ENCODE measurements at places on chromosomes 3 and 15. TPM values are rescaled to one million over a fixed set of nuclear protein-coding genes. Genes with fewer than 3 reads are reported as not detected.

- peak; percentile 78 for DNase-seq
Observed at GRCh38 chr3:148992027-148992634, 791 bp downstream of the GYG1 start.

DNA sequence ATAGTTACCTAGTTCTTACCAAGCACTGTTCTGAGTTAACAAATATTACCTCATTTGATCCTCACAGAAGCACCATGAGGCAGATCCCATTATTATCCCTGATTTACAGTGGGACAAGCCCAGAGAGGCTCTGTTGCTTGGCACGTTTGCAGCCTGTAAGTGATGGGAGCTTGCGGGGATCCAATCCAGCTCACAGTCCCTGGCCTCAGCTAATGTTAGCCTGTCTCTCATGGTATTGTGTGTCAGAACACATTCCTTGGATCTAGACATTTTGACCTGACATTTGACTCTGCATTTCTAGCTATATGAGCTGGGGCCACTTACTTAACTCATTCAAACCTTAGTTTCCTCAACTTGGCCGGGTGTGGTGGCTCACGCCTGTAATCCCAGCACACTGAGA is 246.9 kb upstream of the LRTM1 start:
- DNase-seq, result no peak

The WDR76 gene
- polyA plus RNA-seq, result 4.1 TPM

DNA sequence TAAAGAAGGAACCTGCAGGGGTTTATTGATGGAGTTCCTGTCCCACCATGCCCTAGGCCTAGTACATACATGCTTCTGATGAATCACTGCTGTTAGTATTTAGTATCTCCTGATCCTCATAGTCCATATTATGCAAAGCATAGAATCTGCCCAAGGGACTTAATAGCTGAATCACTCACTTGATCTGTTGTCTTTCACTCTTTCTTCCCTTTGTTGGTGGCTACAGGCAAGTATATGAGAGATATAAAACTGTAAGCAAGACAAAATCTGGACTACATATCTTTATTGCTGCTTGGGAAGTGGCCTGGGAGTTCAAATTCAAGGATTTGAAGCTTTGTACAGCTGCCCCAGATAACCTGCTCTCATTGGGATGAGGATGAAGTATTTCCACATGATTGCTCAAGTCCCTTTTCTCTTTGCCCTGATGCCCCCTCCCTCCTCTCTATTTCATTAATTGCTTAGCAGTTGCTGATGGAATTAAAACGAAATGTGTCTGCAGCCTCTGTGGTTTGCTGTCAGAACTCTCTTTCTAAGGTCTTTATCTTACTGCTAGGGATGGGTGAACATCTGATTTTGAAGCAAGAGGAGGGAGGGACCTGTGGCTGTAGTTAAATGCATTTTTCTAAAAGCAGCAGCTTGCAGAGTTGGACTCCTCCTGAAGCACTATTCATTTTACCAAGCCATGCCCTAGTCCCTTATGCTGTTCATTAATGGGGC is 114.1 kb downstream of the ZNF609 start:
- peak; percentile 69 for DNase-seq

The CELF6 gene
- polyA plus RNA-seq, result not detected

DNA sequence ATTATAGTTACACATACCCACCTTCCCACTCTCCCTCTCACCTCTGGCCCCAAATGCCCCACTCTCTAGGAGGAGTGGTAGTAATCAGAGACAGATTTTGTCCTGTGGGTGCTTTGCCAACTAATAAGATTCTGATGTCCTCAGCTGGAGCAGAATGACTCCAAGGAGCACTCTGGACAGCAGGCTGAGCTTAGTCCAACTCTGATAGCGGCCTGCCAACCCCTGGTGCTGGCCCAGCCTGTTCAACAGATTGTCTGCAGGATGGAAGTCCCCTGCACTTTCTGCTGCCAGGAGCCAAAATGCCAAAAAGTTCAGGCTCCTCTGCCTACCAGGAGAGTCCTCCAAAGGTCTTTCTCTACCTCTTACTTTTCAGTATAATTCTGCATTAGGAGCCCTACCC is 160.5 kb upstream of the UMPS start:
- no peak for DNase-seq

The AMT gene
- 1.7 TPM for polyA plus RNA-seq

- no peak for DNase-seq
Observed at GRCh38 chr15:45747426-45747825, 112.6 kb downstream of the SQOR start.

The SACM1L gene
- polyA plus RNA-seq, result 30.6 TPM

DNA sequence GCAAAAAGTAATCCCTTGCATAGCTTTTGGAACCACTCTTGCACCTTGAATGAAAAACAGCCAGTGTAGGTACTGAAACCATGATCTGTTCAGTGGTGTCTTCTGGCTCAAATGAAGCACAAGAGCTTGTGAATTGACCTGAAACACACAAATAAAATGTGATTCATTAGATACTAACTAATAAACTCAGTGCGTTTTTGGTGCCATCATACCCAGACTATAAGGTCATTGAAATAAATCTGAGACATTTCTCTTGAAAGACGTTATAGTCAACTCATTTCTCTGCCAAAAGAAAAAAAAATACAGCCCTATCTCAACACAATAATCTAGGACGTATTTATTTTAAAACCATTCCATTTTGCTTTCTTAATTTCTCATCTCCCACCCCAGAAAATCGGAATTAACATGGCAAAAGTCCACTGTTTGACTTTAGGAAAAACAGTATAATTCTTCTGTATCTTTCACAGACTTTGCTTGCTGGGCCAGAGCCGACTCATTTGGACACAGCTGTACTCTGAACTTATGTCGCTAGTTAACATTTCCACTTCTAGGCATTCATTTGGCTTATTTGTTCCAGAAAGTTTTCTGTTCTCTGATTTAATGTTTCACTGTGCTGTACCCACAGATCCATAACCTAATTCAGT is 284.9 kb upstream of the TBL1XR1 start:
- peak; percentile 53 for DNase-seq

DNA sequence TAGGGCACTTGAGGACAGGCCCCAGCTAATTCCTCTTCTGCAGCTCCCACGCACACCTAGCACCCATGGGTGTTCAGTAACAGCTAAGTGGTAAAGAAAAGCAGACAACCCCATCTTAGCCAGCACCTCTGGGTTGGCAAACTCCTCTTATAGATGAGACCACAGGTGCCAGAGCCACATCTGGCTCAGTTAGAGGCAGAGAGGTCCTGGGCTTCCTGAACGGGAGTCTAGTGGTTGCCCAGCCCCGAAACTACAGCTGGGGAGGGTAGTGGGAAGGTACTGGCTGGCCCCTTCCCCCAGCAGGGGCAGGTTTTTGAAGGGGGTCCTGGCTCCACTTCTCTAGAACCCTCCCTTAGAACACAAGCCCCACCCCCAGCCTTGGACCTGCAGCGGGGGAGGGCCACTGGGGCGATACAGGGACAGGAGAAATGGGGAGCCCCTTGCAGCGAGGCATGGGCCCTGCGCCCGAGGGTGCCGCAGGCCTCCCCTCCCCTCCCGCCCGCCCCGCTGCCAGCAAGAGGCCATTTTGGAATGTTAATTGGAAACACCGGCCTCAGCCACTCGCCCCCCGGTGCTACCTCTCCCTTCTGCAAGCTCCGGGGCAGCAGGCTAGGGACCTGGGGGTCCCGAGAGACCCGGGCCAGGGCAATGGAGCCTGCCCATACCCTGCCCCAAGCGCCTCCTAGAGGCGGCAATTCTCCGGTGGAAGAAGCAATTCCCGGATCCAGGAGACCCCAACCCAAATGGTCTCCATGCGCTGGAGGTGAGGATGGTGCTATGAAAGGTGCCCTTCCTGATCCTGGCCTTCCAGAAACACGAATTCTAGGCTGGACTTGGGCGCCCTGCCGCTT is 1.5 kb downstream of the DUSP7 start:
- DNase-seq, result peak; percentile 57

DNA sequence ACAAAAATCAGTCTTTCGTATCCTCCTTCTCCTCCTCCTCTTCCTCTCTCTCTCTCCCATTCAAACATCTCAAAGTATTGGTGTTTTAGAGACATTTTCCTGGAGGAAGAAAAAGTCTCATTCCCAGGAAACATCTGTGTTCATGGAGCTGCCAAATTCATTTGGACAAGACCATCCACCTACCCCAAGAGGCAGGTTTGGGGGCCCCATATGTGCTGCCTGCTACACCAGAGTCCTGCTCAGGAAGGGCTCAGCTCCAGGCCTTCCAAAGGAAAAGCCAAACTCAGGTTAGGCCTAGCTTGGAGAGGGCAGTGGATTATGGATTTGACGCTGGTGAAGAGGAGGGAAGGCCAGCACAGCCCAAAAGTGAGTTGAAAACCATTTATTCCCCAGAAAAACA is 131.2 kb downstream of the SRGAP3 start:
- DNase-seq, result no peak

DNA sequence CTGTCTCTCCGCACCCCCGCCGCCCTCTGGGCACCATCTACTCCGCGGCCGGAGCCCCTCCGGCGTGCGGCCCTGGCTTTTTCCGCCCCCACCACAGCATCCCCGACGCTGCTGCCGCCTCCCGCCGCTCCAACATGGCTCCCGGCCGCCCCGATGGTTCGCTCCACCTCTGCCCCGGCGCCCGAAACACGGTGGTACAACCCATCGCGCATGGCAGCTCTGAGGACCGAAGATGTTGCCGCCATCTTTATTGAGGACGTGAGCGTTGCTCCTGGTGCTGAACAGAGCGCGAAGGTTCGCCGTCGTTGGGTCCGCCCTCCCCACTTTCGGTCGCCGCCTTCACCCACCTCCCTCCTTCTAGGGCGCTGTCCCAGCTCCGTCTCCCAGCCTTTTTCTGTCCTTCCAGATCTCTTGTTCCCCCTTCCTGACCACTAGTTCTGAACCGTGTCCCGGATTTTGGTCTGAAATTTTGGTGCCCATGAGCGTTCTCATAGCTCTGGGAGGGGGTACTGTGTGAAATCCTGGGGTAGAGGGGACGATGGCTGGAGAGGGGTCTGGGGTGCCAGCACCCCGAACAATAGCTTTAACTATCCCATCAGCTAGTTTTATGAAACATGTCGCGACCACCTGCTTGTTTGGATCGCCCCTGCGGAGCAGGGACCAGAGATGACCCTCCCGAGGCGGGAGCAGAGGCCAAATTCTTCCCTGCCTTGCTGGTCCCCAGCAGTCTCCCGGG is at the start of gene CELSR3:
Gene CELSR3, minus strand, starts transcription at position 134 of the 736 bp plus-strand sequence. CDS start 252 bp downstream, outside the sequence.
- DNase-seq, result peak; percentile 95

DNA sequence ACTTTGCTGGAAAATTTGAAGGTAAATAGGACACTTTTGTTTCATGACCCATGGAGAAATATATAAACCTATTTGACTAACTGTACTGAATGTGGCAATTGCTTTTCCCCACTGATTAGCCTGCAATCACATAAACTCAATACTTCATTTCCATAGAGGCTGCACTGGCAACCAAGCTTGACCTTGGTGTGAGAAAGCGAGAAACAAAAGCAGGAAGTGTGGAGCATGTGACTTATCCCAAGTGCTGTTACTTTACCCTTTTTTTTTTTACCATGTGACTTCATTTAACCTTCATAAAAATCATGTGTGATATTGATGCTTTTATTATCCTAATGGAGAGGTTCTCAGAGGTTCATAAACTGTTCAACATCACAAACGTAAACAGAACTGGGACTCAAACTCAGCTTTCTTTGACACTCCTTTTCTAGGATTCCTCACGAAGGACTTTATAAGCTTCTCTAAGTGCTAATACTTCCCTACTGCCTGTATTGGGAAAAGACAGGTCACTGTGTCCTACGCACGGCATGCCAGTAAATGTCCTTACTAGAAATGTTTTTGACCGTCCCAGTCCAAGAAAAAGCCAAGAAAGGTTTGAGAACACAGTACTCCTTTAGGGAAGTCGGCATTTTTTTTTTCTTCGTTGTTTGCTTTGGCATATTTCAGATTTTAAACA is 34.9 kb upstream of the ZNF385D start:
- no peak for DNase-seq

DNA sequence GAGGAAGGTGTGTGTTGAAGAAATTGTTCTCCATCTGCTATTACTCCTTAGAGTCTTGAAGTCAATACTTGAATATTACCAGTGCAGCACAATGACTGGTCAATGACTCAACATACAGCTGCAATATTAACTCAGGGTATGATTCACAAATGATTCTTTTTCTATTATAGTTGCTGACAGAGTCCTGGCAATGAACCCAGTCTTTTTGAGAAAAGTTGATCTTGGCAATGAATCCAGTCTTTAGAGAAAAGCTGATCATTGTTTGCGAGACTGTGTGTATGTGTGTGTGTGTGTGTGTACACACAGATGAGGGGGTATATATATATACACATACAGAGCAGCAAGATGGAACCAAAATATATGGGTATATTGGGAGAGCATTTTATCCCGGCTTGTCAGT is 315.1 kb downstream of the ZNF385D start:
- DNase-seq, result peak; percentile 98

DNA sequence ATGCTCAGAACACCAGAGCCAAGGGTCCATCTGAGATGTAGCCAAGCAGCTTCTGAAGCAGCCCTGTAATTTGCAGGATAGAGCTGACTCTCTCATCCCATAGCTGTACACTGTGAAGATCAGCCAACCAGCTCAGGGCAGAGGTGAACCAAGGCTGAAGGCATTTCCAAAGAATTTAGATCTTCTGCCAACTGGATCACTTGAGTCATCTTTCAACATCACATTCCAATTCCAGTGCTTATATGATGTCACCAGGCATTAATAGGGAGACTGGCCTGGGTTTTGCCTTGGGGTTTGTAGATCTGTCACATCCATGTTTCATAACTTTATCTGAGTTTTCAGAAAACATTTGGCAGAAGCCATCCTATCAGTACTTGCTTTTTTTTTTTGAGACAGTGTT is 98.2 kb downstream of the NR2F2 start:
- peak; percentile 97 for DNase-seq

DNA sequence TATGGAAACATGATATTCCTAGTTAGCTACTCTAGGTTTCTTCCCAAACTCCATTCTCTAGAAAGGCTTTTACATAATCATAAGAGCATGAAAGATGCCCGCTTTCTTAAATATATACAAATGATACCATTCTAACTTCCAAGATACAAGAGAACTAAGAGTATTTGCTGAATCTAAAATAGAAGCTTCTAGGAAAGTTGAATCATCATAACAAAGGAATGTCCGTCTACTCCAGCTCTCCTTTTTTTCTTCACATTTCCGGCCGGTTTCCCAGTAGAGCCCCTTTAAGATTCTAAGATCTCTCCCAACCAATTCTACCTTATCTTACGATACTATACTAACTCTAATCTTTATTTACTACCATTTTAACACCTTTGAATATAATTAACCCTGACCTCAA is 60.1 kb downstream of the RAD18 start:
- no peak for DNase-seq

DNA sequence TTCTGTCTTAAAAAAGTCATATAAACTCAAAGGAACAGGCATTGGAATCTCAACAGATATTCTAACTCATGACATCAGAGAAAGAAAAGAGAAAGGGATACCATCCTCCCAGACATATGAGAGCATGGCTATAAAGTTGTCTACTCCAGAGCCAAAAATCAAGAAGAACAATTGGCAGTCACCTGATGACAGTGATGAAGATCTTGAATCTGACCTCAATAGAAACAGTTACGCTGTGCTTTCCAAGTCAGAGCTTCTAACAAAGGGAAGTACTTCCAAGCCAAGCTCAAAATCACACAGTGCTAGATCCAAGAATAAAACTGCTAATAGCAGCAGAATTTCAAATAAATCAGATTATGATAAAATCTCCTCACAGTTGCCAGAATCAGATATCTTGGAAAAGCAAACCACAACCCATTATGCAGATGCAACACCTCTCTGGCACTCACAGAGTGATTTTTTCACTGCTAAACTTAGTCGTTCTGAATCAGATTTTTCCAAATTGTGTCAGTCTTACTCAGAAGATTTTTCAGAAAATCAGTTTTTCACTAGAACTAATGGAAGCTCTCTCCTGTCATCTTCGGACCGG is 35.9 kb downstream of the UNC13C start:
- DNase-seq, result no peak

- DNase-seq, result no peak
Observed at GRCh38 chr3:23798456-23798855, 7.3 kb upstream of the UBE2E1 start.

- DNase-seq, result peak; percentile 80
Observed at GRCh38 chr3:101195951-101196713, 124.2 kb downstream of the IMPG2 start.

Data from GM23248 (cell line).